ENCODE measurements at places on chromosomes 2 and 18.

GRCh38 chr2:236177604-236177966 is 9.4 kb upstream of the GBX2 start:
- no peak for DNase-seq

- DNase-seq, result no peak
These were observed 68.8 kb upstream of the CDC42EP3 start for GRCh38 chr2:37740164-37740739.

- no peak for DNase-seq
These were observed 107.3 kb upstream of the MGAT5 start for GRCh38 chr2:134146620-134147019.

DNA sequence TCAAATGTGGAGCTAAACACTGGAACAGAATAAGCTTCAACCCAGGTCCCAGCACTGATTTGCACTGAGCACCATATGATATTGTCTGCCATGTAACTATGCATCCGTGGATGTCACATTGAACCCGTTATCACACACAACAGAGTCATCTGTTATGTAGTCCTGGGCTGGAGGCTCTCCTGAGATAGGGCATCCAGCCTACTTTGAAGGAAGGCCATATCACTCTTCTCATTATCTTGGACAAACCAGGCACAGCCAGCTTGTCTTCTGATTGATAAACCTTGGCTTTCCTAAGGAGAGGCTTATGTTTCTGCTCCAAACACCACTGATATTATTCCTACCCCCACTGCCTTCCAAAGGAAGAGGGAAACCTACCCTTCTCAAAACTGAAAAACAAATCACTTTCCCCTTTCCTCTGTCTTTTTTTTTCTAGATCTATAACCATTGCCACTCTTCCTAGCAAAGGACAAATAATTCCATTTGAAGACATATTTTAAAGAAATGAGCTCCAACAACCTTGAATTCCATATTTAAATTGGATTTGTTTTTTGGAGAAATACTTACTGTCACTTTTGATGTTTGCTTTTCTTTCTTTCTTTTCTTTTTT is 16.4 kb downstream of the RSAD2 start:
- DNase-seq, result no peak

DNA sequence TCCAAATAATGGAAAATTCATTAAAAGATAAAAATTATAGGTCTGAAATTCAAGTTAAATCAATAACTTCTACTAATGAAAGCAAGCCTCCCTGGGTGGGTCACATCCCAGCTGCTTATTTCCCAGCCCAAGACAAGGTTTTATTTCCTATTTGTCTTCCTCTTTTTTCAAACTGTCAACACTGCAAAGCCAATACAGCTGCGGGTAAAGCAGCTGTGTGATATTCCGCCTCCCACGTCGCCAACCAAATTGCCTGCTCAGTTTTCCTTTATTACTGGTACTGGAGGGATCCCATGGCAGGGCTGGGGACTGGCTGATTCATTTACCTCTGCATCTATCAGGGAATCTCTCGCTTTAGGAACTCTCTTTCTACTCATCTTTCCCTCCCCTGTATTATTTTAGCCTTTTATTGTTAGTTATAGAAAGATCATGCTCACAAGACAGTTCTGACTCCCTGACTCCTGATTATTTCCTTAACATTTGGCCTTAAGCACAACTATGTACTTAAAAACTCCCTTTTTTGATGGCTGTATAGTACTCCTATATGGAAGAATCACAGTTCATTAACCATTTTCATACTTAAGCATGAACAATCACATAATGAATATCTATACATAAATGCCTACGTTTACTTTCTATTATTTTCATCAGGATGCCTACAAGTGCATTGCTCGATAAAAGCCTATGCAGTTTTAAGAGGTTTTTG is 253.1 kb downstream of the CDCA7 start:
- no peak for DNase-seq

GRCh38 chr2:82320296-82320695 is 2015.7 kb upstream of the LRRTM1 start:
- no peak for DNase-seq

GRCh38 chr2:122139739-122140420 is 384.4 kb downstream of the TSN start:
- no peak for DNase-seq

- DNase-seq, result no peak
These were observed 11.3 kb downstream of the CMPK2 start for GRCh38 chr2:6854416-6854815.

- no peak for DNase-seq
These were observed 171.1 kb downstream of the ZFP36L2 start for GRCh38 chr2:43055086-43055912.

- DNase-seq, result no peak
These were observed 245.6 kb upstream of the SALL3 start for GRCh38 chr18:78733762-78734613.

DNA sequence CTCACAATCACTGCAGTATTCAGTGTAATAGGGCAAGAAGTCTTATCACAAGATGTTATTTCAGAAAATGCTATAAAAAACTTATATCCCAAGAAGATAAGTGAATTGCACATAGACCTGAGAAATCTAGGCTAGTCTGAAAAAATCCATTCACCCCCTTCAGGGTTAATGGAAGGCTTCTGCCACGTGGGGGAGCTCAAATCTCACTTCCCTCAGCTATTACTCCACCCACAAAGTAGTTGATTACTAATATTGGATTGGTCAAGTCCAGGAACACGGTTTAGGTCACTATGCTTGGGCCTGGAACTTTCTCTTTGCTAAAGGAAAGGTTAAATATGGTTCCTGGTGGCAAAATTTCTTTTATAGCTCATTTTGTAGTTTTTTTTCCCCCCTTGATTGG is 51.2 kb upstream of the ADAM23 start:
- DNase-seq, result peak; percentile 29

DNA sequence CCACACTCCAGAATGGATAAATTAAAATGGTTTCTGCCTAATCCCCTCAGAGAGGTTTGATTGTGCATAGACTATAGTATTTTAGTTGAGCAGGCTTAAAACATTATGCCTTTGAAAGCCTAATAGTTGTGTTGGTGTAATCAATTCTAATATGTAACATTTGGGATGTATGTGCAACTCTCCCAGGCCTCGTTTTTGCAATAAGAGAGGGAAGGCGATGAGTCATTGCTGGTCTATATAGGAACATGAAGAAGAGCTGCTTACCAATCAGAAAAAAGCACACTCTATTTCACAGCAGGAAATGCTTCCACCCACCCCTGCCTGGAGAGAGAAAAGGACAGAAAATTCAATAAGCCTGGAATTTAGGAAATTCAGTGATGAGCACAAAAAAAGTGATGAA is 1424.0 kb upstream of the PIK3C3 start:
- DNase-seq, result no peak

DNA sequence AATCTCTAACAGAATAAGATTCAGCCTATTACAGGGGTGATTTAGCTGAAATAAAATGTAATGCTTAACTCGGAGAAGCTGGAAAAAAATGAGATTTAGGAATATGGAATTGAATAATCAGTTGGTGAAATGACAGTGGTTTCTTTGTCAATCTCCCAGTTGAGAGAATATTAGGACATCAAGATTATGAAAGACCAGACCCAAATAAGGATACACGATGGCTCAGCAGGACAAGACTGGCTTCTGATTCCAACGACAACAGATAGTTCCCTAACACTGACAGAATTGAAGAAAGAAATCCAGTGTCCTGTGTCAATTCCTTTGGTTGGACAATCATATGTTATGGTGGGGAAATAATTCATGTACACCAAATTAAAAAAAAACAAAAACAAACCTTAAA is 55.8 kb downstream of the HRH4 start:
- no peak for DNase-seq

DNA sequence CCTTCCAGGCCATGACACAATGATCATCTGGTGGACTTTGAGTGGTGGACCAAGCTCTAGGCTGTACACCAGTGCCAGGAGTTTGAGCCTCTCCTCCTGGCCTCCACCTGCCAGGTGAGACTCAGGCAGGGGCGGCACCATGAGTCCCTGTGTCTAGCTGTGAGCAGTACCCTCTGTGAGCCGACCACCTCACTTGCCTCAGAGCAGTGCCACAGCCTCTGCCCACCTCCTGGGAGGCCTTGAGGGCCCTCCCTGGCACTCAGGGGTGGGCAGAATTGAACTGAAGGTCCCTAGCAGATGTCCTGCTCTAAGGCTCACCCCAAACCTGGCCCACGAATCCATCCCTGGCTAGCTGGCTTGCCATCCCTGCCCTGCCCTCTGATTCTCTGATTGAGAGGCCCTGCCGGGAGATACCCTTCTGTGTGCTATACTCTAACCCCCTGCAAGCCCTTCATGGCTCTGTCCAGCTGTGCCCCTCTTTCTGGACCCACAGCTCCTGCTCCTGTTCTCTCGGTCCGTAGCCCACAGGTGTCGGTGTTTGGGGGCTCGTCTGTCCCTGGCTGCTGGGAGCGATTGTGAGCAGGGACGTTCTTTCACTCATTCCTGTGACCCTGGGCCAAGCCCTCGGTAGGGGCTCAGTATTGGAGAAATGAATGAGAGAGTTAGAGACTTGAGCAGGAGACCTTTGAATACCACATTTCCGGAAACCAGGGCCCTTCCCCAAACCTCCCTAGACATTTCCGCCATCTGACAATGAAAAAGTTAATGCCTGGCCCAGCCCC is 70.0 kb downstream of the INHBB start:
- DNase-seq, result no peak

DNA sequence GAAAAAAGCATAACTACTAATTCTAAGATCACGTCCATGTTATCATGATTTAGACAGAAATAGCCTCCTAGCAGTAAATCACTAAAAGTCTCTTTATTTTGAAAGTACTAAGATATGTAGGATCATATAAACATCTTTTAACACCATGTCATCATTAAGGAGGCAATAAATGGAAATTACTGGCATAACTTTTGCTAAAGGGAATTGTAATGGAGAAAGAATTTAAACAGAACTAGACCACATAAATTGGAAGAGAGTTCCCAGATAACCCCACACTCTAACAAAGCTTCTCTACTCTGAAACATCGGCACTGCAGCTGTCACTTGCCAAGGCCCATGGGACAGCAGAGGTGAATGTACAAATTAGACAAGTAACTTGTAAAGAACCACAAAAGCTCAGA is 29.5 kb downstream of the STK39 start:
- DNase-seq, result no peak

DNA sequence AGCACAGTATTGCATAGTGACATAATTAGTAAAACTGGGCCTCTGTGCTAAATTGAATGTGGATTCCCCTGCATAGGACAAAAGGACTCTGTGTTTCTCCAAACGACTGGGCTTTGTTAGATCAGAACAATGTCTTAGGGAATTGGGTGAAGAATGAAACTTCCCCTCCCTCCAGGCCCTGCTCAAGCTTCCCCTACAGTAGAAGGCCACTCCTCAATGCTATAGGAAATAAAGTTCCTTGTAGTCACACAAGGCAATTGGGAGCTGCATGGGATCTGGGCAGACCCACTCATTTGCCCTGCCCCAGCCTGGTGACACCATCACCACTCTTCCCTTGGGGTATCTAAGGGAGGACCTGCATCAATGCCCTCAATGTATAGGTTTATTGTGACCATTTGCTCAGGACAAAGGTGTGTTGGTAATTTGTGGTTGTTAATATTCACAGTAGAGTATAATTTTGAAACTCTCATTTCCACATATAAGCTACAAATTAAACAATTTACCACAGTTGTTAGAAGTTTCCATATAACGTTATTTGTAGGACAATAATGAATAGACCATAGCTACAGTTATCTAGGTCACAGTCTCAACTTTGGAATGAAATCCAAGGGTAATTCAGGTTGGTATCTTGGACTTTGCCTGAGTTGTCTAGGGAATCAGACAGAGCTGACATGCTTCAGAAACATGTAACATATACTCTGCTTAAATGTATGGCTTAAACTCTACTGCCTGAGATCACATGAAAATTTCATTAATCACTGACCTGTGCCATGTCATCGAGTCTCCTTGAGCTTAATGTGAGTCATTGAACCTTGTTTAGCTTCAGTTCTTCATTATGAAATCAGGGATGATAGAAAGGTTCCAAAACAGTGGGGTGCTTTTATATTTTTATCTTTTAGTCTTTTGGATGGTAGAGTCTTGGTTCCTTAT is 64.8 kb upstream of the DARS1 start:
- no peak for DNase-seq

GRCh38 chr2:61952288-61952687 is 46.8 kb downstream of the COMMD1 start:
- no peak for DNase-seq

GRCh38 chr2:216657086-216657855 is 24.1 kb downstream of the IGFBP2 start:
- no peak for DNase-seq

DNA sequence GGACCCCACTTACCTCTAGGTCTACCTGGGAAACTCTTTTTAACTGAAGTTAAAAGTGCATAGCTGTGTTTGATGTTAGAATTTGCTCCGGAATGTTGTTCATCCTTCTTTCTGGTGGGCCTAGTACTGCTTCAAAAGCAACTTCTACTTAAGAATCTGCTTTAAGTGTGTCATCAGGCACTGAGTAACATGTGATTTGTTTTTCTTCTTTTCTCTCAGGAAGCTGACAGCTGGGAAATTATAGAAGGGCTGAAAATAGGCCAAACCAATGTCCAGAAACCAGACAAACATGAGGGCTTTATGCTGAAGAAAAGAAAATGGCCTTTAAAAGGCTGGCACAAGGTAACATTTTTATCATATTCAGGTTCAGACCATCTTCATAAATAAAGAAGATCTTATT is 122.9 kb downstream of the PRKRA start:
- DNase-seq, result no peak

- no peak for DNase-seq
These were observed 35.9 kb upstream of the SNED1 start for GRCh38 chr2:240962300-240963064.

DNA sequence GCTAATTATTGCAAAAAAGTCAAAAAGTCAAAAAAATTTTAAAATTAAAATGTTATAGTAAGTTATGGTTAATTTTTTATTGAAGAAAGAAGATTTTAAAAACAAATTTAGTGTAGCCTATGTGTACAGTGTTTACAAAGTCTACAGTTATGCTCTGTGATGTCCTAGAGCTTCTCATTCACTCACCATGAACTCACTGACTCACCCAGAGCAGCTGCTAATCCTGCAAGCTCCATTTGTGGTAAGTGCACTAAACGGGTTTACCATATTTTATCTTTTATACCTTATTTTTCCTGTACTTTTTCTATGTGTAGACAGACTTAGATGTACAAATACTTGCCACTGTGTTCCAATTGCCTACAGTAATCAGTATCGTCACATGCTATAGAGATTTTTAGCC is 788.2 kb downstream of the DSC3 start:
- DNase-seq, result no peak

DNA sequence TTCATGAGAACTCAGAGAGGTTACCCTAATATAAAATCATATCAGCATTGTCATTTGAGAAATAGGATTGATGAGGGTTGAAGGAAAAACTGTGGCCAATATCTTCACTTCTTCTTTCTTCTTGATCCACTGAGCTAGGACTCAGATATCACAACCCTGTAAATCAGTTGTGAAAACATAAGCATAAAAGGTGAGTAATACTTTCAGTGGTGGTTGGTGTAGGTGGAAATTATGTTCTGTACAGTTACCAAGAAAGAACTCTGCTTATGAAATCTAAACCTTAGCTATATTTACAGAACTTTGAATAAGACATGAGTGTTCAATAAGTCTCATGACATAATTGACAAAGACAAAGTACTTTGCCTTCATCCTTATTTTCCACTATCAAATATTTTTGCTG is 56.3 kb downstream of the PAX3 start:
- no peak for DNase-seq

Data from iPS DF 6.9 (cell line).